Tongue (tissue), 3 donors: ENCODE measurements at places on chromosomes 6 and 20. TPM values are rescaled to one million over a fixed set of nuclear protein-coding genes. Genes with fewer than 3 reads are reported as not detected.

Gene EYA4
- 31.4 TPM for total RNA-seq

Gene GRIK2
- 3.1 TPM for total RNA-seq

Gene BTBD9
- total RNA-seq = 32.6 TPM

Gene ANKEF1
- total RNA-seq = 1.8 TPM

Gene TMEM170B
- total RNA-seq = 11.3 TPM

Gene EFCAB8
- 2.3 TPM for total RNA-seq

Gene VIP
- 1.8 TPM for total RNA-seq

Gene TP53TG5
- not detected for total RNA-seq

Gene RWDD2A
- total RNA-seq = 2.4 TPM

Gene NKX2-4
- not detected for total RNA-seq

Gene IBTK
- 66.3 TPM for total RNA-seq

Gene TTLL9
- 1.0 TPM for total RNA-seq

Gene HINT3
- total RNA-seq = 55.6 TPM

Gene SLC44A4
- total RNA-seq = 1.7 TPM

Gene ATP9A
- total RNA-seq = 95.1 TPM

Gene SIM1
- 2.4 TPM for total RNA-seq

Gene SOX18
- 17.6 TPM for total RNA-seq

Gene FILIP1
- total RNA-seq = 71.9 TPM

Gene GGTLC1
- not detected for total RNA-seq

Gene TRAPPC3L
- total RNA-seq = 0.31 TPM

DNA sequence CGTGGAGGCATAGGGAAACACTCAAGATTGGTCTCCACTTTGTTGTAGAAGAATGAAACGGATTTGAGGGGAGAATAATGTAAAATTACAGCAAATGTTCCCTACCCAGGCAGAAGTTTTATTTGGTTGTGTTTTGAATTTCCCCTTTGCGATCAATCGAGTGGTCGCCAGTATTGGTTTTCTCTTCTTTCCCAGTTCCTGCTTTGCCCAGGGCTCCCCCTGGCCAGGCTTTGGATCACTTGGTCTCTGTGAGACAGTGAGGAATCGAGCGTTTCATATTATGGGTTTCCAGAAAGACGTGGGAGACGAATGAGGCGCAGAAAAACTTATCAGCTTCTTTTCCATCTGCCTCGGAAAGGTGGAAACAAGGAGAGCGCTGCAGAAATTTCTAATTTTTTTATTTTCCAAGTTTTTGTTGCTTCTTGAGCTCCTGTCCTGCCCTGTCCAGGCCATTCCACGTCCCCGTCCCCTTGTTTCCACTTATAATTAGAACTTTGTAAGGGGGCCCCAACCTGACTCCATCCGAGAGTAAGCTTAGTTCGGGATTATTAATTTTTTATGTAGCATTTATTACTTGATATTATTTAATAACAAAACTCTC, 7.5 kb upstream of the TBX18 start:
- no peak for DNase-seq

DNA sequence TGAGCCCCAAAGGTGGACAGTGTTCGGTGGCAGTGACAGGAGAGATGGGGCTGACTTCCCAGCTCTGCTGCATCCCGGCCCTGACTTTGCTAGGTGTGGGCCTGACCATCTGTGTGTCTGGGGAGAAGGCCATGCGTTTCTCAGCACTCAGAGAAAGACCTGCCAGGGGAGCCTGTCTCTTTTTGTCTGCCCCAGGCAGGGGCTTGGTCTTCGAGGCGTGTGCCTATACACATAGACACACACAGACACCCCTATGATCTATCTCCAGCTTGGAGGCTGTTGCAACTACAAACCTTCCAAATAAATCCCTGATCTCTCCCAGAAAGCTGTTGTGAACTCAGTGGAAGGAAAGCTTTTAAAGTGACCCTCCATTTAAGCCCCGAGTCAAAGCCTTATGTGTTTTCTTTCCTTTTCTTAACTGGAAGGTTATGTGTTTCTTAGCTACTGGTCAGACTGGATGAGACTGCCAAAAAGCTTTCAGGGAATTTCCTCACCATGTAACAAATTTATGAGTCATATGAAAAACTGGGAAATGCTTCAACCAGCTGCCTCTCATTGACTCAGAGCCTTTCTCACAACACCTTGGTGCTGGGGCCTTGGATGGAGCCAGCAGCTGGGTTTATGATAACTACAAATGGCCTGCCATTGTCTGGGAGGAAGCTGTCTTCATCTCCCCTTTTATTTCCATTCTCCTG, 102.6 kb downstream of the CDC5L start:
- DNase-seq = peak; percentile 81

DNA sequence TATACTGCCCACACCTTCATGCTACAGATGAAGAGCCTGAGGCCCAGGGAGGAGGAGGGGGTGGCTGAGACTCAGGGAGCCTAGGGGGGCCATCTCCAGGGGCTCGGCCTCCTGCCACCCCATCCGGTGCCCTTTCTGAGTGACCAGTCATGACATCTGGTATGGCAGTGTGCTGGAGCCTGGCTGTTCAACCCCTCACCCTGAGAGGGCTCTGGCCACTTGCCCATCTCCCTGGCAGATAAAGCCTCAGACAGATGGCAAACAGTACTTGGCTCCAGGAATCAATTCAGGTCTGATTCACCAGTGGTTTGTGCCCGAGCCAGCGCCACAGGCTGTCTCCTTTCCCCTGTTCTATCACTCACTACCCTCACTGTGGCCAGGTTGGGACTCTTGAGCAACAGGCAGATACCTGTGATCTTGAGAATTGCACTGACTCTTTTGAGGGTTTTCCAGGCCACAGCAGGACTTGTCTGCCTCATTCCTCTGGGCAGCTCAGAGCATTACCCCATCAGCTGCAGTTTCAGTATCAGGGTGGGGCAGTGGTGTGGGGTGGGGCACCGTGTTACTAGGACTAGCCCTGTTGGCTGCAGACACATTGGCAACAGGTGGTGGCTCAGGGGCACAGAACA, 22.8 kb downstream of the SRSF3 start:
- DNase-seq = peak; percentile 74

DNA sequence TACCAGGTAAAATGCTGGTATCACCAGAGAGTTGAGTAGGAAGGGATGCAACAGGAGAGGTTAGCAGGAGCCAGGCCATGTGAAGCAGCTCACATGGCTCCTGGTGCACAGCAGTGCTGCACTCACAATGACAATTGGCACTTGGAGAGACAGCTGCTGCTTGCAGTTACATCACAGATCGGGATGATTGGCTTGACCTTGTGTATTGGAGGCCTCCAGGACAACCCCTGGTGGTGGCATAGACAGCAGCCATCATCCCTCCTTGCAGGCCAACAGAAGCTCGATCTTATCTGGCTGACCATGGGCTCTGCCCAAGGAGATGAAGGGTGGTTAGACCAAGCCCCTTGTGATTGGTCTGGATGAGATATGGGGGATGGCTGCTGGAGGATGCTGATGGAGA, 73.0 kb downstream of the EYA2 start:
- DNase-seq = peak; percentile 50

GRCh38 chr20:11217326-11218172, 543.8 kb upstream of the JAG1 start:
- no peak for DNase-seq

DNA sequence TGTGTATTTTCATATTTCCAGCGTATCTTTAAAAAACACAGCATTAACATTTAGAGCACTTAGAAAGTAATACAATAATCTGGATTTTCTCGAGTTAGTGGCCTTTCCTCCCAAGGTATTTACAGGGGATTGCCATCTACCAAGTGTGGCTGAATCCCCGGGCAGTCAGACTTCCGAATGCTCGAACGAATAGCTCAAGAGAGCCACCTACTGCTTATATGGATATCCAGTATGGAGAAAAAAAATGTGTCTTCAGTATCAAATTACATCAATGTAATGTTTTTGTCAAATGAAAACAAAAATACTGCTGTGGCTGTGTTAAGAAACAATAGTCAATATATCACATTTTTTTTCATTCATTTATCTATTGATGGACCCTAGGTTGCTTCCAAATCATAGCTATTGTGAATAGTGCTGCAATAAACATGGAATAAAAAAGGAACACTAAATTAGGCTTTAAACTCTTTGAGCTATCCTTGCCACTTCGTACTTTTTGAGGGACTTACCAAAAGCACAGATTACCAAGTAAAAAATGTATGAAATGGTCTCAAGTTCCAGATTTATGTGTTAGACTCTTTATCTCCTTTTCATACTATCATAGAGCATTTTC, 654.5 kb upstream of the PTCHD4 start:
- peak; percentile 75 for DNase-seq

DNA sequence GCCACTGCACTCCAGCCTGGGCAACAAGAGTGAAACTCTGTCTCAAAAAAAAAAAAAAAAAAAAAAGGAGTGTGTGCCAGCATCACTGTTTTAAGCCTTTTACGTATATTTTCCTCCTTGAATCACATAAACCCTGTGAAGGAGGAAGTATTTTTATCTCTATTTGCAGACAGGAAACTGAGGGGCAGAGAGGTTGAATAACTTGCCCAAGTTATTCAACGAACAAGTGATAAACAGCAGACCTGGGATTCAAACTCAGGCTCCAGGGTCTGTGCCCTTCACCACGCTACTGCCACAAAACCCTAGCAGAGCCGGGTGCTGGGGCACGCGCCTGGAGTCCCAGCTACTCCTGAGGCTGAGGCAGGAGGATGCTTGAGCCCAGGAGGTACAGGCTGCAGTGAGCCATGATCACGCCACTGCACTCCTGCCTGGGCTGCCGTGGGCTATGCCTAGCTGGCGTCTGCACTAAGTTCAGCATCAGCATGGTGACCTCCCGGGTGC, 9.4 kb upstream of the AVP start:
- no peak for DNase-seq

- no peak for DNase-seq
Observed at GRCh38 chr6:15474196-15474595, 188.6 kb downstream of the DTNBP1 start.

- no peak for DNase-seq
Observed at GRCh38 chr6:12077021-12077710, 65.1 kb downstream of the HIVEP1 start.

GRCh38 chr6:6629402-6629801, 40.9 kb downstream of the LY86 start:
- DNase-seq = peak; percentile 65

GRCh38 chr6:143158113-143158581, 97.5 kb downstream of the AIG1 start:
- DNase-seq = no peak

GRCh38 chr6:69957985-69958559, 91.7 kb downstream of the COL19A1 start:
- DNase-seq = peak; percentile 46

- no peak for DNase-seq
Observed at GRCh38 chr20:21184819-21185218, 58.9 kb downstream of the KIZ start.

GRCh38 chr20:24808616-24809015, 140.5 kb upstream of the CST7 start:
- DNase-seq = no peak

DNA sequence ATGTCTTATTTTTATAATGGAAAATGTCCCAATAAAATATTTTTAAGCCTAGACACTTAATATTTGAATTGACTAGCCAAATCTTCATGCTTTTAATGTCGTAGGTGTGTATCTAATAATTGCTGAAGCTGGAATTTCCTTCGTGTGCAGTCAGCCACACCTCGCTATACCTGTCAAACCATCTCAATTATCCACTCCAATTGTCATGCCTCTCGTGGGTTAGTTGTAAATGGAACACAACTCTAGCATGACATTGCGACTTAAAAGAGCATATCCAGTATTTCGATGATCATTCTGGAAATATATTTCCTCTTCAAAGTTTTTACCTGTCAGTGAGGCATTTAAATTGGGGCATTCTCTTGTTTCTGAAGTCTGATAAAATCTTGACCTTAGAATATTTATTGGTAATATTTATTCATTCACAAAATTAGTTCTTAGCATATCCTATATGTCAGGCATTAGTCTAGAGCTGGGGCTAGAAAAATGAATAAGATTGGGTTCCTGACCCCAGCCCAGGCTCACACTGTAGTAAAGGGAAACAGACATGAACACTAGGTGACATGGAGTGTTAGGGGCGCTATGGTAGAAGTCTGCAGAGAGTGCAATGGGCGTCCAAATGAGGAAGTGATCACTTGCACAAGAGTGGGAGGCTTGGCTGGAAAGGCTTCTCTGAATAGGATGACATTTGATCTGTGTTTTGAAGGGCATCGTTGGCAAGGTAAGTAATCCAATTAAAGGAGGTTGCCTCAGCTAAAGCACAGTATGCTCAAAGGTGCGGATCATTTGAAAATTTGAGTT, 11.0 kb upstream of the CFAP206 start:
- no peak for DNase-seq
